ENCODE measurements at places on chromosomes 3 and 15.

GRCh38 chr15:27705056-27705455 lies 394.1 kb downstream of the OCA2 start:
- no peak for DNase-seq

DNA sequence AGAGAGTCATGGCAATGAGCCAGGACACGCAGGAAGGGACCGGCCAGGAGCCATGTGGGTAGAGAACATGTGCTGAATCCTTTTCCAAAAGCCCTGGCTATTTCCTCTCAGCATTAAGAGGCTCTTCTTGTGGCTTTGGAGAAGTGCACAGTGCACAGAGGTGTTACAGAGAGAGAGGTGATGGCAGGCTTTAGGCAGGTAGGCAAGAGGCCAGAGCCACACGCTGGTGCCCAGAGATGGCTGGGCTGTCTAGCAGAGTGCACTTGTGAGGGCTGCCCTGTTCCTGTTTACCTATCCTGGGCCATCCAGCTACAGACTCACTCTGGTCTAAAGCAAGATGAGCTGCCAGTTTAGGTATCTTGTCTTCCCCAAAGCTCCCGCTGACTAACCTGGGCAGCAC lies 402.6 kb downstream of the OCA2 start:
- no peak for DNase-seq

GRCh38 chr15:87477737-87478686 lies 778.5 kb downstream of the NTRK3 start:
- peak; percentile 10 for DNase-seq

GRCh38 chr3:109268181-109268580 lies 48.1 kb downstream of the DPPA2 start:
- no peak for DNase-seq

DNA sequence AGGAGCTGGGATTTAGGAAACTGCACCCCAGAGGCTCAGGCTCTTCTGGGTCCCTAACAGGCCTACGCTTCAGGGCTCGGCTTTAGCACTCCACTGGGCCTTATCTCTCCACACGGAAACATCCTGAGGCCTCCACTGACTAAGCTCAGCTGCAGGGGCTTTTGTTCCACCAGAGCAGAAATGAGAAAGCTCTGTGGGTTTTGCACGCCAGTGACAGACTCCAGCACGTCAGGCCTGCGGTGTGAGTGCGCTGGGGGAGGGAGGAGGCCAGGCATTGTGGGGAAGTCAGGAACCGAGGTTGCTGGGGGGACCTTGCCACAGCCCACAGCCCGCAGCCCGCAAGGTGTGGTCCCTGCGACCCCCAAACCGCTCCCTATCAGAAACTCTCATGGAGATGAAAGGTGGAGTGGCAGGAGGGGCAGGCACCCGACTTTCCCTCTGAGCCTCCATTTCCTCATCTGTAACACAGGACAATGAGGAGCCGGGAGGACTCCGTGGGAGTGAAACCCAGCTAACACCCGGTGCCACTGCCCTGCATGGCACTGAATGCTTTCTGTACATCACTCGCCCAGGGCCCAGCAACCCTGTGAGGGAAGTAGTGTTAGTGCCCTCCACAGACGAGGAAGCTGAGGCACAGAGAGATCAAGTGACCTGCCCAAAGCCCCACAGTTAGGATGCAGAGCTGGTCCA lies 106.5 kb downstream of the TPRA1 start:
- no peak for DNase-seq

All from AG08396 (cell line).